ENCODE measurements at places on chromosomes 5 and 9. TPM values are rescaled to one million over a fixed set of nuclear protein-coding genes. Genes with fewer than 3 reads are reported as not detected.

The BAG1 gene
- total RNA-seq: 9.1 TPM

The SNCAIP gene
- 19.0 TPM for total RNA-seq

The DTWD2 gene
- 10.8 TPM for total RNA-seq

The ZNF354C gene
- total RNA-seq: 6.8 TPM

The GGTA1 gene
- not detected for total RNA-seq
